ENCODE measurements at places on chromosomes 3 and 15.

DNA sequence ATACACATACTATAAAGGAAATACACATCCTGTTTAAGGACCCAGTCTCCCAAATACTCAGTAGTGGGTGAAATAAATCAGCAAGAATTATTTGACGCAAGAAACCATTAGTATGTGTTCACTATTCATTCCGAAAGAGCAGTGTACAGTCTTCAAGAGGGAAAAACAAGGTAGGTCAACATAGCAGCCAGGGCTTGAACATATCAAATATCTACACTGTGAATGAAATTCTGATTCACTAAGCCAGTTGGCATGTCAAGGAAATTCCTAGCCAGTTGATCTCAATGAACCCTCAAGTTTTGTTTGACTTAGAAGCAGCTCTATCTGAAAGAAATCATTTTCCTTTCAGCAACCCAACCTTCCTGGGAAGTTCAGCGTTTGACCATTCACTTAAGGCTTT, 99.0 kb downstream of the CNTN3 start:
- no peak for DNase-seq
- no peak overlapping the region for H3K27ac ChIP-seq
- no peaks in the 10 kb centered on the region for H3K36me3 ChIP-seq
- no peaks in the 10 kb centered on the region for H3K27me3 ChIP-seq
- no peaks in the 10 kb centered on the region for H3K4me1 ChIP-seq

GRCh38 chr3:106323586-106323985, 454.8 kb upstream of the CBLB start:
- H3K27ac ChIP-seq: no peak overlapping the region
- H3K4me1 ChIP-seq: peaks cover 22% of the 10 kb centered on the region
- H3K27me3 ChIP-seq: no peaks in the 10 kb centered on the region
- no peak overlapping the region for H3K4me3 ChIP-seq
- DNase-seq: no peak
- H3K36me3 ChIP-seq: peaks cover 20% of the 10 kb centered on the region

- H3K4me1 ChIP-seq: peaks cover 3% of the 10 kb centered on the region
- H3K36me3 ChIP-seq: peaks cover 29% of the 10 kb centered on the region
- no peak overlapping the region for H3K27ac ChIP-seq
- no peak for DNase-seq
- no peak overlapping the region for H3K4me3 ChIP-seq
- H3K27me3 ChIP-seq: no peaks in the 10 kb centered on the region
Measured at GRCh38 chr3:195356151-195357086, 85.5 kb upstream of the XXYLT1 start.

DNA sequence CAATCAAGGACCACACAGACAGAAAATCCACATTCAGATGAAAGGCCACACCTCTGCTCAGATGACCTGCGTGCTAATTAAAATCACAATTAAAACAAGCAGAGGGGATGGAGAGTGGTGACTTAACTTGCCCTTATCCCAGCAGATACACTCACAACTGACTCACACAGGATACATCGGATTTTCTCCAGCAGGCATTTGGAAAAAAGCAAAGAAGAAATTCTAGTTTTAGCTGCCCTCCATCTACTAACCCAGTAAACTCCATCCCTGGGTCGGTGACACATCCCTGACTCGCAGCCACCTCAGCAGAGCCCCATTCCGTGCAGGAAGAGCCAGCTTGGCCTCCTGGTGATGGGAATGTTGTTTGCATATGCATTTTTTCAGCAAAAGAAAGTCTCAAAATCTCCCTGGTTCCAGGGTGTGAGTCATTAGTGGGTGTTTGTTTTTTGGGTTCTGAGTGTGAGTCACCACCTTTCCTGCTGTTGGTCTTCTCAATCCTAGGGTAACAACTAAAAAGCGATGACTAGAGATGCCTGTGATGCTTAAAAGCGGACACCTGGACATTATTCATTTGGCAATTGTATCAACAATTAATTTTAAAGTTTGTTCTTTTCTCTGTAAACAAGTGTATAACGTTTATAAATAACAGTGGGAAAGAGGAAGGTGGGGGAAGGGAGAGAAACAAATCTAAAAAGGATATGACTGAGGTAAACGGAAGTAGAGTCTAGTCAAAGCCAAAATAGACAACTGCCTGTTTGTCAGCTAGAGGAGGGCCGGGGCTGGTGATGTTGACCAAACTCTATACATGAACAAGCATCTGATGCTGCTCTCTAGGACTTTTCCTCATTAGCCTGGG, 49.8 kb upstream of the SLC4A7 start:
- H3K4me3 ChIP-seq: peak overlapping the region; percentile 38
- H3K27me3 ChIP-seq: no peaks in the 10 kb centered on the region
- H3K27ac ChIP-seq: peak overlapping the region; percentile 87
- DNase-seq: peak; percentile 39
- peaks cover 18% of the 10 kb centered on the region for H3K4me1 ChIP-seq

DNA sequence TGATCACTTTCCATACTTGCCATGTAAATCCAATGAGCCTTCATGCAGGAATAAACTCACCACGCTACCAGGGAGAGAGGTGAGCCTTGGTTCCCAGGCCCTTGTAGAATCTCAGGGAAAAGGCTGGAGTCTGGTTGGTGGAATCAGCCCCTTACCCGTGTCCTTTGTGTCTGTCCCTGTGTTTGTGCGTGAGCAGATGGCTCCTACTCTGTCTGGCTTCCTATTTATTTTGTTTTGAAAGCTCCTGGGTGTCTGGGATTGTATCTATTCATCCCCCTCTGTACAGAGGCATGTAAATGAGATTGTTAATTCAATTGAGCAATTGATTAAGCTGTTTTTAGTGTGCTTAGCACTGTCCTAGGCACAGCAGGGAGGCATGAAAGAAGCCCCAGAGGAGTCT, 278.1 kb downstream of the THSD4 start:
- H3K36me3 ChIP-seq: no peaks in the 10 kb centered on the region
- no peak for DNase-seq
- no peaks in the 10 kb centered on the region for H3K4me1 ChIP-seq
- peaks cover 6% of the 10 kb centered on the region for H3K27me3 ChIP-seq

DNA sequence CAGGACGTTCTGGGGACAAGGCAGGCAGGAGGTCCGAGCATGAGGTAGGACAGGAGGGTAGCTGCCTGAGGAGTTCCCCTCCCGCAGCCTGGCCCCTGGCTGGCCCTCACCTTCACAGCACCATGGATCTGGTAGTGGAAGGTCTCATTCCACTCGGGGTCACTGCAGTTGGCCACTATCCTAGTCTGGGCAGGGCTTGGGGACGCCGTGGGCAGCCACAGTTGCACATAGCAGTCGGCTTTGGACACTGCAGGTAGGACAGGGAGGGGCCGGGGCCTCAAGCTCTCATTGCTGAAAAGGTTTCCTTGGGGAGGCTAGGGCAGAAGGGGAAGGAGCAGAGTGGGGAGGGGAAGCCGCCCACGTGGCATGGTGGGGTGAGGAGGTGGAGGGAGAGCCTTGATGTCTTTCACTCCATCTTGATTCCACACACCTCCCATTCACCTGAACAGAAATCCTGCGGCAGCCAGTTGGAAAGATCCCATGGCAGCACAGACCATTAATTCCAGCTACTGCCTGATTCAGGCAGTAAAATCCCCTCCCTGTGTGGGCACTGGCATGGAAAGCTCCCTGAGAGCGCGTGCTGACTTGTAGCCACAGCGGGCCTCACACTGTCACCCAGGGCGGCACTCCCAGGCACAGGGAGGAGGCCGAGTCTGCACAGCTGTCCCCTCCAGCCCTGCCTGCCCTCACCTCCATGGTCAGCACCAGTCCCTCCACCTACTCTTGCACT, 2.1 kb downstream of the PLA2G4F start:
- H3K4me1 ChIP-seq: no peaks in the 10 kb centered on the region
- no peak overlapping the region for H3K4me3 ChIP-seq
- DNase-seq: no peak
- H3K27ac ChIP-seq: no peak overlapping the region

GRCh38 chr3:155233213-155233612, 60.3 kb downstream of the STRIT1 start:
- no peak overlapping the region for H3K27ac ChIP-seq
- H3K27me3 ChIP-seq: no peaks in the 10 kb centered on the region
- H3K4me1 ChIP-seq: no peaks in the 10 kb centered on the region
- no peak overlapping the region for H3K4me3 ChIP-seq
- no peak for DNase-seq

GRCh38 chr15:90459368-90459767, 70.4 kb upstream of the CRTC3 start:
- no peak for DNase-seq
- H3K27me3 ChIP-seq: no peaks in the 10 kb centered on the region
- peaks cover 64% of the 10 kb centered on the region for H3K36me3 ChIP-seq

GRCh38 chr3:105523501-105523900, 156.8 kb downstream of the ALCAM start:
- peaks cover 7% of the 10 kb centered on the region for H3K4me1 ChIP-seq
- no peaks in the 10 kb centered on the region for H3K36me3 ChIP-seq
- no peak overlapping the region for H3K4me3 ChIP-seq
- DNase-seq: no peak

- H3K27me3 ChIP-seq: no peaks in the 10 kb centered on the region
- peaks cover 10% of the 10 kb centered on the region for H3K4me1 ChIP-seq
- no peak overlapping the region for H3K27ac ChIP-seq
- DNase-seq: no peak
- H3K4me3 ChIP-seq: no peak overlapping the region
Measured at GRCh38 chr3:160374472-160374871, 24.6 kb downstream of the IFT80 start.

- no peak overlapping the region for H3K4me3 ChIP-seq
- no peak overlapping the region for H3K27ac ChIP-seq
- peaks cover 7% of the 10 kb centered on the region for H3K4me1 ChIP-seq
- no peak for DNase-seq
- H3K36me3 ChIP-seq: peaks cover 6% of the 10 kb centered on the region
Measured at GRCh38 chr3:52939600-52939999, 42.3 kb upstream of the STIMATE start.

- H3K27ac ChIP-seq: no peak overlapping the region
- DNase-seq: no peak
- no peak overlapping the region for H3K4me3 ChIP-seq
- H3K36me3 ChIP-seq: peaks cover 16% of the 10 kb centered on the region
- H3K27me3 ChIP-seq: no peaks in the 10 kb centered on the region
Measured at GRCh38 chr3:106208251-106208650, 339.4 kb upstream of the CBLB start.

- no peak for DNase-seq
- H3K36me3 ChIP-seq: no peaks in the 10 kb centered on the region
- no peaks in the 10 kb centered on the region for H3K4me1 ChIP-seq
- H3K27me3 ChIP-seq: no peaks in the 10 kb centered on the region
- H3K4me3 ChIP-seq: no peak overlapping the region
Measured at GRCh38 chr3:19384868-19385267, 236.6 kb downstream of the KCNH8 start.

- H3K4me1 ChIP-seq: no peaks in the 10 kb centered on the region
- no peak overlapping the region for H3K27ac ChIP-seq
- no peaks in the 10 kb centered on the region for H3K27me3 ChIP-seq
- peaks cover 2% of the 10 kb centered on the region for H3K36me3 ChIP-seq
Measured at GRCh38 chr3:52327486-52328290, 11.6 kb downstream of the DNAH1 start.

DNA sequence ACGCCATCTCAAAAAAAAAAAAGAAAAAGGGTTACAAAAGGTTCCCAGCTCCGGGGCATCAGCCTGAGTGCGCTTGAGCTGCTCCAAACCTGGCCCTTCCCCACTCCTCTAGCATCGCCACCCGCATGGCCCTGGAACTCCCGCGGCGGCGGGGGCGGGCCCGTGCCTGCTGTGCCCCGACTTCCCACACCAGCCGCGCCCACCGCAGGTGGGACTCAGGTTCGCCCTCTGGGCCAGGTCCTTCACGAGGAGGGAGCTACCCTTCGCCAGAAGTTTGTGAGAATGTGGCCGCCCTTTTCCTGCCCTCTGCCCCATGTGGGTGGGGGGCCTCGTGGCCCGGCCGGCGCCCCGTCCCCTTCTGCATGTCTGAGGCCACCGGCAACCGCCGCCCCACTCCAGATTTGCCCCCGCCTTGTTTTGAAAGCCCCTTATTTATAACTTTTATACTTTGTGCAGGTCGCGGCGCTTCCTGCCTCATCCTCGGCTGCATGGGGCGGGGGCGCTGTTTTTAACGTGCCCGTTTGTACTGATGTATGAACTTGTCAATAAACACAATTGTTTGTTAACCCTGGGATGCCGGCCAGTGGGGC, 507 bp upstream of the JMJD7 start:
- H3K27ac ChIP-seq: peak overlapping the region; percentile 51
- no peaks in the 10 kb centered on the region for H3K27me3 ChIP-seq
- peak overlapping the region; percentile 98 for H3K4me3 ChIP-seq
- no peak for DNase-seq

GRCh38 chr15:90489514-90489913, 40.2 kb upstream of the CRTC3 start:
- DNase-seq: no peak
- no peak overlapping the region for H3K4me3 ChIP-seq
- no peaks in the 10 kb centered on the region for H3K27me3 ChIP-seq
- H3K4me1 ChIP-seq: peaks cover 12% of the 10 kb centered on the region

- no peak overlapping the region for H3K27ac ChIP-seq
- no peak overlapping the region for H3K4me3 ChIP-seq
- DNase-seq: no peak
- peaks cover 2% of the 10 kb centered on the region for H3K27me3 ChIP-seq
- H3K36me3 ChIP-seq: no peaks in the 10 kb centered on the region
- no peaks in the 10 kb centered on the region for H3K4me1 ChIP-seq
Measured at GRCh38 chr3:97713634-97714033, 50.9 kb upstream of the ARL6 start.

- peak overlapping the region; percentile 48 for H3K4me3 ChIP-seq
- no peak overlapping the region for H3K27ac ChIP-seq
- H3K4me1 ChIP-seq: peaks cover 3% of the 10 kb centered on the region
Measured at GRCh38 chr15:45429941-45430792, 51.8 kb upstream of the GATM start.

- peaks cover 3% of the 10 kb centered on the region for H3K36me3 ChIP-seq
- no peak overlapping the region for H3K4me3 ChIP-seq
- no peak for DNase-seq
- peaks cover 9% of the 10 kb centered on the region for H3K27me3 ChIP-seq
Measured at GRCh38 chr3:126921085-126921824, 61.7 kb upstream of the PLXNA1 start.

- H3K36me3 ChIP-seq: no peaks in the 10 kb centered on the region
- no peak for DNase-seq
- H3K4me1 ChIP-seq: no peaks in the 10 kb centered on the region
- H3K27ac ChIP-seq: no peak overlapping the region
- H3K27me3 ChIP-seq: no peaks in the 10 kb centered on the region
Measured at GRCh38 chr3:180747805-180748361, 68.6 kb upstream of the CCDC39 start.

DNA sequence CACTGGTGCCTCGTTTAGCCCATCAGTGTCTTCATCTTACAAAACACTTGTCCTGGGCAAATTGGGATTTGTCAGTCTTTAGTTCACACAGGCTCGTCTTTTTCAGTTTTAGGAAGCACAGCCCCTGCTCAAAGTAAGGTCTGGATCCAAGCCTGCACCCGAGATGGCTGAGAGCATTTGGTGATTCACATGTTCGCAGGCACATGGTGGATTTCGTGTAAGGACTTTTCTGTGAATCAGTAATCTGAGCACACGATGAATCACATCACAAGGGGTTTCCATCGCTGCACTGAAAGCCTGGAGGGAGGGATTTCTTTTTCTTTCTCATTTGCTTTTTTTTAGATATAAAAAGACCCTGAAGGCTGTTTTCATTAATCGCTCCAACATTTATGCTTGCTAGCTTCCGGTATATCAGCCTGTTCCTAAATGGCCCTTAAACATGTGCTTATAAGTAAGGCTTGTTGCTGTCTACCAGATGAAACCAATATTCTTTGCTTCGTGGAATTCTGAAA, 435.6 kb upstream of the ATP10A start:
- no peak overlapping the region for H3K4me3 ChIP-seq
